ENCODE measurements at places on chromosomes 3 and 15.

GRCh38 chr3:97658668-97659285, 105.8 kb upstream of the ARL6 start:
- no peak for DNase-seq

DNA sequence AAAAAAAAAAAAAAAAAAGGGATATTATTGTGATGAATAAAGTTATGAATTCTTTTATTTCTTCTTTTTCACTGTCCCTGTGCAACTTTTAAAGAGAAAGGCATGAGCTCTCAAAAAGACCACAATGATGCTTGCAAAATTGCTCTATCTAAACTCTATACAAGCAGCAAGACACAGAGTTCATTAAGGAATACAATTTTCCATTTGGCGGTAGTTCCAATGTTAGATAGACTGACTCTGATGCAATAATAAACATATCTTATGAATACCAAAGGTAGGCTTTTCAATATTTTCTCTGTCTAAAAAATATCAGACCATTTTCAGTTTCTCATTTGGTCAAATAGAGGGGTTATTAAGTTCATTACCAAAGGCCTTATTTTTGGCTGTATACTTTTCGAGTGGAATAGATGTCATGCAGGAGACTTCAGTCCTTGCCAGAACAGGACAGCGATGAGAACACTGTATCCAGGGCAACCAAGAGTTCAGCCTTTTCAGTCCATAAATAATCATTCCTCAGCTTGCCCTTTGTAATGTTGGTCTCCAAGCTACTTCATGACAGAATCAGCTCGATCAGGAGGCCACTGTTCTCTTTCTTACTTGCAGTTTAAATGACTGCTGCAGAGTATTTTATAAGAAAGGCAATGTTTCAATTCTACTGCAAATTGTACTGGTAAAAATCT, 162.9 kb upstream of the FAM3D start:
- no peak for DNase-seq

DNA sequence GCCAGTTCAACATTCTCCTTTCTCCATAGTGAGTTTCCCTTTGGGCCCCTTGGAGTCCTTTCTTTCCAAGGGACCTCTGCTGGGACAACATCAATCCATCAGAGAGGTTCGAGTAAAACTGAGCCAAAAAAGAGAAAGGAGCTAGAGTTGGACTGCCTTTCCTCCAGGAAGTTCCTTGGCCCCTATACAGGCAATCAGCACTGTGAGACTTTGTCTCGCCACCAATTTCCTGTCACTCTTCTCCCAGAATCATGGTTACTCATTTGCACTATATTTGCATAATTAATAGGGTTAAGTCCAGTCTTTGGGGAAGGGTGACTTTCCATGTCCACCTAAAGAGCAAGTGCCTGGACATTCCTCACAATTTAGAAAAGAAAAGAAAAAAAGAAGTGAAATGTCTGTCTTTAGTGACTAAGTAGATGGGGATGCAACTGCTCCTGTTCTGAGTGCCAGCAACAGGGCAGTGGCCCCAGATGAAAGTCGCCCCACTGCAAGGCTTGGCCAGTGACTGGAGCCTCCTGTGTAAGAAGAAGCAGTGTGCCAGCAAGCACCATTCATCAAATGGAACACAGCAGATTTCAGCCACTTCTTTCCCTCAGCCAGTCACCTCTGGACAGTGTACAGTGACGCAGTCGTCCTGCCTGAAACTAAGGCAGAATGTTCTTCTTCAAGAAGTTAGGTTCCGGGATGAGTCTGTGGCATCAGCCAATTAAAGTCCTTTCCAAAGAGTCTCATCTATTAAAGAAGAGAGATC, 91.6 kb downstream of the FSIP1 start:
- no peak for DNase-seq

DNA sequence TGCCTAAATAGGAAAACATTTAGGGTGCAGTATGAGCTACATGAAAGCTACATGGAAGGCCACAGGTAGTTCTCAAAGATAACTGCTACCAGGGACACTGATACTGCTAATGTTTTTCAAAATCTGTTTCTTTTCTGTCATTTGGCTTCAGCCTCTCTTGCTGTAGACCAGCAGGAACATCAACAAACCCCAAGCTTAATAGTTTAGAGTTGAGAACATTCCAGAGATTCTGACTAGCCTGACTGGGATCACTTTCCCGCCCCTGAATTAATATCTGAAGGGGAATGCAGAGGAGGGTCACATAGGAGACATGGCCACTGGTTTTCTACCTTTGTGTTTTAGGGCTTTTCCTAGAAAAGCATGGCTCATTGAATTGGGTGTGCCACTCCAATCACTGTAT, 16.9 kb upstream of the C3orf38 start:
- DNase-seq, result no peak

DNA sequence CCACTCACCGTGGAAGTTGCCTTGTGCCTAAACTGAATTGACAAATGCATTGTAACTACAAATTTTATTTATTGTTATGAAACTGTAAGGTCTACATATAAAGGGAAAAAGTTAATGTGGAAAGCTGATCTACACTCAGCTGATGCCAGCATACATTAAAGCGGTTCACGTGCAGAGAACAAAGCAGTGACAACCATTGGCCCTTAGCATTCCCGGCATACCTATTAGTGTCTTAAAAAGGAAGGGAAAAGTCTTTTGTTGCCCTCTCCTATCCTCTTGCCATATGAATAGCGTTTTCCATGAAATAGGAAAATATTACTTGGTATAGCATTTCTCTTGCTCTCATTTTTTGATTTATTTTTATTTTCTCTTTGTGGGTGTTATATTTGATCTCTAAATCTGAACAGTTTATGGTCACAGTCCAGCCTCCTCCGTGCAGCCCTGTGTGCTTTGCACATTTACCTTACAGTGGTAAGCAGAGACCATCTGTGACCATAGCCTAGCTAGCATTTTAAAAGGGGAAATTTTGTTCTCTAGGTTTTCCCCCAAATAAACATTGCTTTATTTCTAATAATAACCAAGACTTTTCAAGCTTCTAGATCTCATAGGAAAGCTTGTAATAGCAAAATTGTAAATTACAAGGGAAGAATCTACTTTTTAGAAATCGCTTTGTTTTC, 89.7 kb upstream of the CGNL1 start:
- no peak for DNase-seq

- DNase-seq, result no peak
Measured at GRCh38 chr3:94083261-94083660, 20.4 kb downstream of the NSUN3 start.

DNA sequence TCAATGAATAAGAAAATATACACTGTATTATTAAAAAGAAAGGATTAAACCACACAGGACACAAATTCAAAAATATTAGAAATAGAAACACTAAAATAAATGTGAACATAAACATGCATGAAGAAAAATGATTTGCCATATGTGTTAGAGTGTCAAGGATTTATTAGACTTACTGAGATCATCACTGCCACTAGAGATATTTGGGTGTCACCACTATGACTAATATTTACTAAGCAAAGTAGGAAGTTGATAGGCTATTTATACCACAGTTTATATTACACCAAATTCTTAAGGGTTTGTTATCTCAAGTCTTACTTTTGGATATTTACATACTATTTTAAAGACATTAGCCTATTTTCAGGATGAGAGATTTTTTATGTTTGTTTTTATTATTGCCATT, 575.0 kb upstream of the SGO1 start:
- DNase-seq, result no peak

GRCh38 chr3:8529181-8529637, 27.6 kb downstream of the LMCD1 start:
- DNase-seq, result no peak

DNA sequence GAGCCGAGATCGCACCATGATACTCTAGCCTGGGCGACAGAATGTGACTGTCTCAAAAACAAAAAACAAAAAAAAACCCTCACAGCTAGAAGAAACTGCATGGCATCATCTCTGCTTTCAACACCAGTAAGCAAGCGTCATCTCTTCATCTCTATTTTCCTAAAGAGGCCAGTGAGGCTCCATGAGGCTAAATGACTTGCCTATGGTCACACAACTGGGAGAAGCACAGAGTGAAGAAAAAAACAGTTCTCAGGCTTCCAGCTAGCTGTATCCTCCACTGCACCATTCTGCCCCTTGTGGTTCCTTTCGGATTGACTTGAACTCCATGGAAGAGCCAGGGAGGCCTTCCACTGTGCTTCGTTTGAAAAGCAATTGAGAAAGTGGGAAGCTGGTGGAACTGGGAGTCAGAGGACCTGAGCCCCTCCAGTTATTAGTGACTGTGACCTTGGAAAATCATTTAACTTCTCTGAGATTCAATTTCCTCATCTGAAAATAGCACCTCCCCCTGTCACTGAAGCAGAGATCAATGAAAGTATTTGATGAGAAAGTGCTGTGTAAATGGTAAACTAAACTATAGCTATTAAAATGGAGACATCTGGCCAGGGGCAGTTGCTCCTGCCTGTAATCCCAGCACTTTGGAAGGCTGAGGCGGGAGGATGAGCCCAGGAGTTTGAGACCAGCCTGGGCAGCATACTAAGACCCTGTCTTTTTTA, 32.1 kb upstream of the DENND4A start:
- DNase-seq, result no peak

- DNase-seq, result no peak
Measured at GRCh38 chr3:78606756-78607155, 1161.0 kb downstream of the ROBO1 start.

GRCh38 chr3:178112134-178112533, 424.1 kb upstream of the KCNMB2 start:
- DNase-seq, result no peak

DNA sequence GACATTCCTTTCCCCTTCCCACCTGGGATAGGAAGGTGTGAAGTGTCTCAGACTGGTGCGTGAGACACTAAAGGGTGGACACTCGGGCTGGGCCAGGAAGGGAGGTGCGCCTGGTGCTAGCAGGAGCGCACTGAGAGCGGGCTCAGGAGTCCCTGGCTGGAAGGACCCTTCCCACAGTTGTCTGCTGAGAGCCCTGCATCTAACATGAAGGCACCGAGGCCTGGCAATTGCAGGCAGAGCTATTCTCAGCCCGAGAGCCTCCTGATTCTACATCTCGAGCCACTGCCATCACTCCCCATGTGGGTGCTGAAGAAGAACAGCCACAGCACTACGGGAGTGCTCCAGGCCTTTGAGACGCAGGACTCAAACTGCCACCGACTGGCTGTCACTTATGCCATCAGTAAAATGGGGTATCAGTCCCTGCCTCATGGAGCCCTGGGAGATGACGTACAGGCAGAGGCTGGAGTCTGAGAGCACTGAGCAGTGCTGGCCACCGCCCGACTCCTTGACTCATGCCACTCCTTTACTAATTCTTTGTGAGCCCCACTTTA, 159.4 kb downstream of the KLF13 start:
- no peak for DNase-seq

- DNase-seq, result no peak
Measured at GRCh38 chr3:21294768-21295167, 456.2 kb downstream of the ZNF385D start.

DNA sequence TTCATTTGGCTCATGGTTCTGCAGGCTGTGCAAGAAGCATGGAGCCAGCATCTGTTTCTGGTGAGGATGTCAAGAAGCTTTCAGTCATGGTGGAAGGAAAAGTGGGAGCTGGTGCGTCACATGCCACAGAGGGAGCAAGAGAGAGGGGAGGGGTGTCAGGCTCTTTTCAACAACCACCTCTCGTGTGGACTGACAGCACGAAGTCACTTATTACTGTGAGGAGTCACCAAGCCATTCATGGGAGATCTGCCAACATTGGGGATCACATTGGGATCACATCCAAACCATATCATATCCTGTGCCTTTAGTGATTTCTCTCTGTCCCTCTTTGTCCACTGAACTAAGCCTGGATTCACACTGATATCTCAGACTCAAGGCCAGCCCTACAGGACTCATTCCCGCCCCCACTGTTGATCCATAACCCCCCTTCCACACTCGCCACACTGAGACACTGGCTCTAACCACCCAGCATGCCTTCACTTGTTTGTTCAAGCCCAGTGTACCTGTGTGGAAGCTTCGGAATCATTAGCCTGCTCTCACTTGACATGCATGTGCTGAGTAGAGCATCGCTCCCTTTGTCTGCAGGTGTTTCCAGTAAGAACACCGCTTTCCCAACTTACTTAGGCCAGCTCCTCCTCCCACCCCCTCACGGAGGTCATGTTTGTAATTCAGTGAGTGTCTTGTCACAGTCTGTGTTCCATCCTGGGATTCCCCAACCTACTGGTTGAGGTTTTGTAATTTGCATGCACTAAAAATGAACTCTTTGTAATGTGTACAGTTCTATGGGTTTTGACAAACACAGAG, 132.2 kb downstream of the KLF13 start:
- DNase-seq, result no peak

DNA sequence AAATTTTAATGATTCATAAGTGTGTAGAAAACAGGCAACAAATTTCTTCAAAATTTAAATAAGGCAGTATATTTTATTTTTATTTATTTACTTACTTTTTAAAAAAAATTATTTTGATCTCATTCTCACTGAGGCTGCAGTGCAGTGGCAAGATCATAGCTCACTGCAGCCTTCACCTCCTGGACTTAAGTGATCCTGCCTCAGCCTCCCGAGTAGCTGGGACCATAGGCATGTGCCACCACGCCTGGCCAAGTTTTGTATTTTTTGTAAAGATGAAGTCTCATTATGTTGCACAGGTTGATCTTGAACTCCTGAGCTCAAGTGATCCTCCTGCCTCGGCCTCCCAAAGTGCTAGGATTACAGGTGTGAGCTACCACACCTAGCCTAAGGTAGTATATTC, 61.2 kb upstream of the XRN1 start:
- no peak for DNase-seq

DNA sequence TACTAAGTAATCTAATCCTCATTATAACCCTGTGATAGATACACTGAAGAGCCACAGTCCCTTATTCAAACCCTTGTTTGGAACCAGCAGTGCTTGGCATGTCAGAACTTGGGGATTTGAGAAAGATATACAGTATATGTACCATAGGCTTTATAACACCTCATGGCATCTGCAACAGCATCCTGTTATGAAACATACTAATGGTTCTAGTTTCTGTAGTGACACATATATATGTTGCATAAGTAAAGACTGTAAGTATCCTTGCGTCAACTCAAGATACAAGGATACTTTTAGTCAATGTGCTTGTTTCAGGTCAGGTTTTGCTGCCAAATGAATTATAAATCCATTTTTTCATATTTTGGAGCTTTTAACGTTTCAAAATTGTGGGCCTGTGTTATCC, 58.5 kb downstream of the CCNL1 start:
- DNase-seq, result no peak

- no peak for DNase-seq
Measured at GRCh38 chr3:148646126-148646665, 51.5 kb upstream of the AGTR1 start.

GRCh38 chr3:192879346-192880031, 38.2 kb downstream of the MB21D2 start:
- no peak for DNase-seq

DNA sequence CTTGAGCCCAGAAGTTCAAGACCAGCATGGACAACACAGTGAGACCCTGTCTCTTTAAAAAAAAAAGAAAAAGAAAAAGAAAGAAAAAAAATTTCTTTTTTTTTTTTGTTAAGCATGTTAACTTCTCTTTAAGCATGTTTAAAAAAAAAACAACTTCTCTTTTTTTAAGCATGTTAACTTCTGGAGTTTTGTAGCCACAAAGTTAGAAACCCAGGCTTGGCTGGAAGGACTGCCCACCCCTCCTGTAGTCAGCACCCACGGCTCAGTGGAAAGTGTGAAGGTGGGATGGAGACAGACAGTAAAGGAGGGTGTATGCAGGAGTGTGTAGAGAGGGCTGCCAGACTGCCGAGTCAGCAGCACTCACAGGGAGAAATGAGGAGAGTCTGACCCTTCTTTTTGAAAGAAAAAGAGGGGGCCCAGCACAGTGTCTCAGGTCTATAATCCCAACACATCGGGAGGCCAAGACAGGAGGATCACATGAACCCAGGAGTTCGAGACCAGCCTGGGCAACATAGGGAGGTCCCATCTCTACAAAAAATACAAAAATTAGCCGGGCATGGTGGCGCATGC, 33.2 kb downstream of the GOLGA8S start:
- no peak for DNase-seq

GRCh38 chr3:161941891-161942290, 445.3 kb downstream of the OTOL1 start:
- DNase-seq, result no peak

Measured in stimulated activated effector memory CD8-positive, alpha-beta T cell treated with anti-CD3 and anti-CD28 coated beads, Interleukin-12 subunit alpha, Interleukin-12 subunit beta, amount 100 ng/mL, for 72 hours (primary cell).